ENCODE measurements at places on chromosomes 5 and 9. TPM values are rescaled to one million over a fixed set of nuclear protein-coding genes. Genes with fewer than 3 reads are reported as not detected.

ST8SIA4 gene
- 0.43 TPM for total RNA-seq

PTPN3 gene
- total RNA-seq: 15.4 TPM

SYNPO gene
- total RNA-seq: 26.6 TPM

NUTM2G gene
- total RNA-seq: not detected

SLU7 gene
- 37.2 TPM for total RNA-seq

GRM6 gene
- total RNA-seq: not detected

FOXD4L5 gene
- total RNA-seq: not detected

CDO1 gene
- total RNA-seq: not detected

RFESD gene
- 2.4 TPM for total RNA-seq
